ENCODE measurements at places on chromosomes 6 and 20. TPM values are rescaled to one million over a fixed set of nuclear protein-coding genes. Genes with fewer than 3 reads are reported as not detected.

The KCNK15 gene
- total RNA-seq, result not detected

- DNase-seq, result no peak
Measured at GRCh38 chr20:56841346-56841908, 212.3 kb downstream of the TFAP2C start.

The TMEM14C gene
- 39.2 TPM for total RNA-seq

DNA sequence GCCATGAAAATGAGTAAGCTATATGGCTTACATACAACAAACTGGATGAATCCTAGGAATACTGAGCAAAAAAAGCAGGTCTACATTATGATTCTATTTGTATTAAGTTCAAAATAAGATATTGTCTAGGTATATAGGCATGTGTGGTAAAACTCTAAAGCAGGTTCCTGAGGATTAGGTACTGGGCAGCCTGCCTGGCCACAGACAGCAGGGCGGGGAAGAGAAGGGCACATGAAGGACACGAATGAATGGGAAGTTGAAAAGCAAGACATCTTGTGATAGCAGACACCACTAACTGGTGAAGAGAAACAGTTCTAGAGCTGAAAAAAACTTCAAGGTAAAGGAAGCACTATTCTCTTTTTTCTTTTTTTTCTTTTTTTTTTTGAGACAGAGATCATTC is 72.6 kb upstream of the SLC4A11 start:
- no peak for DNase-seq

GRCh38 chr20:37880726-37881591 is 22.0 kb upstream of the VSTM2L start:
- DNase-seq, result no peak

DNA sequence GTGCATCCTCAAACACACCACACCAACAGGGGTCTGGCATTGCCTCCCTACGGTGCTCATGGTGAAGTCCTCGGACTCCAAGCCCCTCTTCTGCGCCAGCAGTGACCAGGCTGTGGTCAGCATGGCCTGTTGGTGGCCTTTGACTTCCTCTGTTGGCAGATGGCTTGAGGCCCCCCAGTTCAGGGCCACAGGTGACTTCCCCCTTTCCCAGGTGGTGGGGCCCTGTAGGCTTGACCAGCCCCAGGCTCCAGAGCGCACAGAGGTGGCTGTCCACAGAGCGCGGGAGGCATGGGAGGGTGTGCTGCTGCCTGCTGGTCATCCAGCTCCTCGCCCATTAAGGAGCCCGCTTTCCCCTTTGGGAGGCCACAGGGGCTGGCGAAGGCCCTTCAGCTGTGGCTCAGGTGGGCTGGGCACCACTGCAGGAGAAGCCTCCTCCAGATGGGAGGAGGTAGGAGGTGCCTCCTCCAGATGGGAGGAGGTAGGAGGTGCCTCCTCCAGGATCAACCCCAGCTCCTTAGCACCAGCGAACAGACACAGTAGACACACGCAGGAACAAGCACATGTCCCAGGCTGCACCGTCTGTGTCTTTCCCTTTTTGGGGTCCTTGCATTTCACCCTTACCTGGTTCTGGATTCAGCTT is 52.1 kb upstream of the BHLHE23 start:
- no peak for DNase-seq

- DNase-seq, result no peak
Measured at GRCh38 chr20:34377072-34377847, 14.2 kb downstream of the ITCH start.

DNA sequence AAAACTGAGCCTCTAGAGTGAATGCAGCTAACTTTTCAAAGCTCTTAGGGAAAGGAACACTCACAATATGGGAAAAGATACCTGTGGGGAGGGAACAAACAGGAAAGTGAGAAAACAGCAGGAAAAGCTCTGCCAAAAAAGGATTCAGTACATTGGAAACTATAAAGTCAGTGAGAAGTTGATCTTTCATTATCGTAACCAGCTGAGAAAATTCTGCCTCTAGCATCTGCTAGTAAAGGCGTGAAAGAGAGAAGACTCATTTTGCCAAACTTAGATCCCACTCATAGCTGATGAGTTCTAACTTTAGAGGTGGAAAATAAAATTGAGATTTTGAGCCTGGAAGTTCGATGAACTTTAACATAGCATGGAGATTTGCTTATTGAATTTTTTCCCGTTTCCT is 321.8 kb upstream of the RNF217 start:
- no peak for DNase-seq

- no peak for DNase-seq
Measured at GRCh38 chr20:682123-682522, 6.5 kb upstream of the SCRT2 start.

GRCh38 chr6:43941174-43941573 is 171.2 kb downstream of the VEGFA start:
- DNase-seq, result no peak

DNA sequence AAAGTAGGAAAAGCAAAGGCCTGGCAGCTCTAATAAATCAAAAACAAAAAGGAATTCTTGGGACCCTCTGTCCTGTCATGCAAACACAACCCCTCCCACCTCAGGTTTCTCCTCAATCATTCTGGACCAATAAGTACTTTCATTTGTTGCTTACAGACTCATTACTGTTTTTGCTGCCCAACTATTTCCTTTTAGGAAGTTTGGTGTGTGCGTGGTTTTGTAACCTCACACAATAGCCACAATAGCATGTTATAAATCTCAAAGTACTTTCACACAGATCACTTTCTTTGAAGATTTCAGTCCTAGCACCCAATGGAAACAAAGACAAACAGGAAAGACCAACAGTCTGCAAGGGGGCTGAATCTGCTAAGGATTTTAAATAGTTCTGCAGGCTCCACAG is 4.5 kb downstream of the MRPL14 start:
- DNase-seq, result peak; percentile 66

The DLK2 gene
- not detected for total RNA-seq

GRCh38 chr6:21087188-21087587 is 506.4 kb upstream of the SOX4 start:
- no peak for DNase-seq

DNA sequence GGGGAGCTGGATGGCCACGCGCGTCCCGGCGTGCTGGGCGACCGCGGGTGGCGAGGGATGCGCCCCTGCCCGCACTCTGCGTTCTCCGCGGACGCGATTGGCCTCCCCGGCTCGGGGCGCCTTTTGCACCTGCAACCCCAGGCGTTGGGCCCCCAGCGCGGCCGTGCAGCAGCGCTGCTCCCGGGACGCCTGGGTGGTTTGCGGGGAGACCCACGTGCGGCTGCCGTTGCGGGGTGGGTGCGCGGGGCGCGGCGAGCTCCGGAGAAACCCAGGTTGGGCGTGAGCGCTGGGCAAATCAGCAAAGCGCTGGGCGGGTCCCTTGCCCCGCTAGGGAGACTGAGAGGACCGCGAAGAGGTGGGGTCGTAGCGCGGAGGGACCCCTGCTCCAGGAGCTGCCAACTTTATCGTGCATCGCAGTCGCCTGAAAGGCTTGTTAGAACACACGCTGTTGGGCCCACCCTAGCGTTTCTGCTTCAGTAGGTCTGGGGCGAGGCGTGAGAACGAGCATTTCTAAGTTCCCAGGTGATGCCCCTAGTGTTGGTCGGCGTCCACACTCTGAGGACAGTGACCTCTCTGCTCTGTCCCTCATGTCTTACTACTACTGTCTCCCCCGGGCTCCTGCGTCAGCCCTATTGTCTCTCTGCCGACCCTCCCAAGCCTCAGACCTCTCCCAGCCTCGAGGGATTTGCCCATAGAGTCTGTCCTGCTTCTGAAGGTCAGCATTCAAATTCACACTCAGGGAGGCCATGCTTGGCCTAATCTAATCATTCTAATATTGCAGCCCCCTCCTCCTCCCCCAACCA is 538 bp upstream of the ZFP64 start:
- DNase-seq, result peak; percentile 58

The FAM83C gene
- total RNA-seq, result not detected

DNA sequence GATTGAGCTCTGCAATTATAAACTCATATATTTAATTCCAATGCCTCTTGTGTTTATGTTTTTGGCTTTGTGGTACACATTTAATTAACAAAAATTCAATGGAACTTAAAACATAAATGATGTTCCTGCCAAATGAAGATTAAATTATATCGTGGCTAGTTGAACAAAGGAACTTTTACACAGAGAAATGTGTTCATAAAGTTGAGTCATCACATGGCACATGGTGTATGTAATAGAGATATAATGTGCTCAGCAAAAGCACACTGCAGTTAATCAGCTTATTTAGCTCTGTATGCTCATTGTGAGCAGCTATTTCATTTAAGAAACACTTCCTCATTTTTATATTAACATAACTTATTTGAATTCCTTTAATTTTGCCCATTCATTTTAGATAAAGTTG is 1295.6 kb upstream of the CITED2 start:
- DNase-seq, result no peak

DNA sequence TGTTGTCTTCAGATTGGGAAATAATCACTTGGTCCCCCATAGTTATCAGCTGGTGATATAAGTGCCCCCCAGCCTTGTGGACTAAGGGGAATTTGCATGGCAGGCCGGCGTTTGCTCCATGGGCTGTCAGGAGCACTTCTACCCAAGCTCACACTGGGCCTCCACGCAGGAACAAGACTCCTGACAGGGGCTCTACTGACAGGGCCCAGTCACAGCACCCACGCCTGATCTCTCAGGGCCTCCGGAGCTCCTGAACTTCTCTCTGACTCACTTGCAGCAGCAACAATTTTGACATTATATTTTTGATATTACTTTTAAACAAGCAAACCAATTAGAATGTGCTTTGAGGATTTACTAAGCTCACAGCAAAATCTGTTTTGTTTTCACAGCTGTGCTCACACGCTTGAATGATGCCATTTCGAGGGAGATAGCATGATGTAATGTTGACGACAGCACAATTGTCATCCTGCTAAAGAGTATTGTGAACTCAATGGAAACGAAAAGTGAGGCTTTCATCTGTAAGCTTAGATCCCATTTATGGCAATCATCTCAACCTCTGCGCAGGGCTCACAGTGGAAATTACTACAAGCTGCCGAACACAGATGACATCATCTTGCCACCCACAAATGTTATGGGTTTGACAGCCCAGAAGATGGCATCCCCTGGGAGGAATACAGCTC is 28.7 kb upstream of the TXNDC5 start:
- DNase-seq, result no peak

The PRND gene
- total RNA-seq, result not detected

The PTK6 gene
- 0.34 TPM for total RNA-seq

The OPRM1 gene
- not detected for total RNA-seq

Measured in activated CD8-positive, alpha-beta T cell treated with anti-CD3 and anti-CD28 coated beads, Interleukin-2, amount 10 ng/mL, durations not matched to agents 7 days and 5 days (primary cell).